ENCODE measurements at places on chromosomes 4 and X.

DNA sequence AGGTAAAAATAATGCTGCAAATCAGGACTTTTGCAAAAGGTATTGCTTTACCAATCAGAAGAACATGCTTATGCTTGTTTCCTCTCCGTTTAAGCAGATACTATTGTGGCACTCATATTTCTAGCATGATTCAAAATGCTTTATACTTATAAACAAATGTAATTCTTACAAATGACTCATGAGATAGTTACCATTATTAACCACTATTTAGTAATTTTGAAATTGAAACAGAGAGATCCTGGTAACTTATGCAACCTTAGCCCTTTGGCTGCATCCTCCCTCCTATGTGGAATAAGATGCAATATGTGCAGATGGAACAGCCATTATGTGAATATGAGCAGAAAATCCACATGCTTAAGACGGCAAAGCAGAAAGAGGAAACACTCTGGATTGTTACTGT is 164.7 kb downstream of the PCDH18 start:
- no peak for DNase-seq

GRCh38 chr4:8351931-8352367 is 82.4 kb downstream of the HTRA3 start:
- no peak for DNase-seq

GRCh38 chr4:110898290-110898689 is 275.4 kb upstream of the PITX2 start:
- no peak for DNase-seq

DNA sequence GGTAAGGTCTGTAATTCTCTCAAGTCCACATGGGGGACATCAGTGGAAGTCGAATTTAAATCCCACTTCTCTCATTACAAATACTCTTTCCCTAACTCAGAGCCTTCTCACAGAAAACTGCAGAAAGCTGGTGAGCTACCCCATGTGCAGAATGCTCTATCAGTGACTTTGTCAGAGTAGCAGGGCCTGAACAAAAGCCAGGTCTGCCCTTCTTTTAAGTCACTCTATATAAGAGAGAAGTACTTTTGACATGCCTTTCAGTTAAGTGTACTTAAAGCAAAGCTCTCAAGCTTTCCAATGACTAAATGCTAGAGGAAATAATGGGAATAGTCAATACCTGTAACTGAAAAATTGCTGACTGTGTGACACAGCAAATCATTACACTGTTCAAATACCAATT is 323.1 kb downstream of the KCNIP4 start:
- no peak for DNase-seq

GRCh38 chr4:89661173-89661899 is 175.6 kb downstream of the SNCA start:
- no peak for DNase-seq

DNA sequence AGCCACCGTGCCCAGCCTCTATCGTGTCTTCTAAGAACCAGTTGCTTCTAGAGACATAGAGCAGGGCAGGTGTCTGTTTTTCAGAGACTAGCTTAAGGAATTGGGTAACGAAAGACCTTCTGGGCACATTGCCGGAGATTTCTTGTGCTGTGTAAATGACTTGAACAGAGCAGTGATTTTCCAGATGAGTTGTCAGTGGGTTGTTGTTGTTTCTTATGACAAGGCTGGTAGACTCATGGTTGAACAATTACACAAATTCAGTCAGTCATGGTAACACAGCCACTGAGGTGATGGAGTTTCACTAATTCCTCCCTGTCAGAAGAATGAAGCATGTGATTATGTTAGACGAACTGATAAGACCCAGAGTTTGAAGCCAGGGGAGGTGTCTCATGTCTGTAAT is 20.5 kb upstream of the DDX3X start:
- no peak for DNase-seq
